ENCODE measurements at places on chromosomes 13 and 19.

DNA sequence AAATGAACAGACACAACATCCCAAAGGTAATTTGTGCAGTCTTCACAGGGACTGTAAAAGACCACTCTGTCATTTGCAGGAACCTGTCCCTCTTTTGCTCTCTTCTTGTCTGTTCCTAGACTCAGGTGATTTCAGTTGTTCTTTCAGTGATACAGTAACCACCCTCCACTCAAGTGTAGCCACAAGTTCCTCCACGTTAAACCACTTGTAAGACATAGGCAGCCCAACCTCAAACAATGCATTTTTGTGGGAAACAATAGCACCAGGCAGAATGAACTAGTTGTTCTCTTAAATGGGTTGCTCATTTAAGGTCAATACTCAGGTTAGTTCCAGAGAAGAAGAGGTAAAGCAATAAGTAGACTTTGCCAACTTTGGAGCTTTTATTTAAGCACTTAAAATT, 359.4 kb downstream of the MZT1 start:
- no peak for DNase-seq

DNA sequence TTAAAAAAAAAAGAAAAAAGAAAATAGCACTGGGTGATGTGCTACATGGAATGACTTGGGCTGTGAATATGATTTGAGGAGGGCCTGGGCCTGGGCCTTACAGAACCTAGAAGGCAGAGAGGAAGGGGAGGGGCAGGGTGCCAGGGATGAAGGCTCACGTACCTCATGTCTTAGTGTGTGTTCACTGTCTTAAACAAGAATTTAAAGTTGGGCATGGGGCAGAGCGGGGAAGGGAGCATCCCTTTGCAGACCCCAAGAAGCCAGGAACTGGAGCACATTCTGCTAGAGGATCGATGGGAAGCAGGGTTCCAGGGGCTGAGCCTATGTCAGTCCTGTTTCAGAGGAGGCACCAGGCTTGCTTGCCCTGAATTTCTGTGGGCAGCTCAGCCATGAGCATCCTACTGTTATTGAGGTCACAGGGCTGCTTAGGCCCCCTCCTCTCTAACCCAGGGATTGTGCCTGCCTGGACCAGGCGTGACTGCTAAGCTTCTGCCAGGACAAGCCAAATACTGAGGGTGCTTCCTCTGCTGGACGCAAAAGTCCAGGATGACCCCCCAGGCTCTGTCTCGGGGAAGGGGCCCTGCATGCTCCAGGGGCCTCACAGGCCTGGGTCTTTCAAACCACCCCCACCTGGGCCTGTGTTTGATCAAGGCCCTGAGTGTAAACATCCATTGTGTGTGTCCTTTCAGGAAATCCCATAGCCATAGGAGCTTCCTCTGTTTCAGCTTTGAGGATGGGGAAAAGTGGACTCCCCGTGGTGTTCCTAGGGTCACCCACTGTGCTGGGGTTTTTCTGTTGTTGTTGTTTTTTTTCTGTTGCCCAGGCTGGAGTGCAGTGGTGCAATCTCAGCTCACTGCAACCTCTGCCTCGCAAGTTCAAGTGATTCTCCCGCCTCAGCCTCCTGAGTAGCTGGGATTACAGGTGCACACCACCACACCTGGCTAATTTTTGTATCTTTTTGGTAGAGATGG, 4.8 kb downstream of the LSR start:
- no peak for DNase-seq

DNA sequence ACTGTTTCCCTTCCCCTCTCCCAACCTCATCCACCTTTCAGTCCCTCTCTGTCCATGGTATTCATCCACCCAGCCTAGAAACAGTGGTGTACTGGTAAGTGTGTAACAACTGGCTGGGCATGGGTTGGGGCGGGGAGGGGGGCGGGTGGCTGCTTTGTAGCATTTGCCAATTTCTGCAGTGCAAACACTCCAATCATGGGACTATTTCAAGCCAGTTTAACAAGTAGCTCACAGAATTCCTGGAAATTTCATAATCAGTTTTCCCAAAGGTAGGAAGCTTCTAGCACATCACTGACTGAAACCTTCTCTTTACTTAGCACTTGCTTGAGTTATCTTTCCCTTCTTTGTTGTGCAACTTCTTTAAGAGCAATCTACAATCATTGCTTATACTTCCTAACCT, 100.8 kb upstream of the WASF3 start:
- DNase-seq, result no peak

- DNase-seq, result no peak
These were observed 76.6 kb upstream of the KLF12 start for GRCh38 chr13:74210693-74211393.

DNA sequence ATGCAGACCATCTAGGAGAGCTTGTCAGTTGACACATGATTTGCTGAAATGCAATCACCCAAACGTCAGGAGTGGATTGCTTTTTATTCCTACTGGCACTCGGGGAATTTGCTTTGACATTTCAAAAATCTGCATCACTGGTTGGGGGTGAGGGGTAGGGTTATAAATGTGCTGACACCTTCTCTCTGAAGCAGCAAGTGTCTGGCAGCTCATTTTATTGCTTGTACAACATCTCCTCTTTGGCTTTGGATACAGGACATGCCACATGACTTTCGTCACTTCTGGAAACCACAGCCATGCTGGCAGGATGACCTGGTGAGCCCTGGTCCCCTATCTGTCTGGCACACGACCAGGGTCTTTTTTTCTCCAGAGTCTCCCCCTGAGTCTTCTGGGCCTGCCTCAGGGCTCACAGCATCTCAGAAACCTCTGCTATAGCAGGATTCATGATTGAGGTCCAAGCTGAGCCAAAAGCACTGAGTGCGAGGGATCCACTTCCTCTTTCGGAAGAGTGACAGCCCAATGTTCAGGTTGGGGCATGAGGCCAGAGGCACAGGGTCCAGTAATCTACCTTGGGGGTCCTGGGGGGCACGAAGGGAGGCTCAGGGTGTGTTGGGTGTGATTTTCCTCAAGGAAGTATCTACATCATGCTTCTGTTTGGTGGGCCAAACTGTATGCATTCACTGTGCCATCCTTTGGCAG, 60.1 kb downstream of the HSPH1 start:
- no peak for DNase-seq

DNA sequence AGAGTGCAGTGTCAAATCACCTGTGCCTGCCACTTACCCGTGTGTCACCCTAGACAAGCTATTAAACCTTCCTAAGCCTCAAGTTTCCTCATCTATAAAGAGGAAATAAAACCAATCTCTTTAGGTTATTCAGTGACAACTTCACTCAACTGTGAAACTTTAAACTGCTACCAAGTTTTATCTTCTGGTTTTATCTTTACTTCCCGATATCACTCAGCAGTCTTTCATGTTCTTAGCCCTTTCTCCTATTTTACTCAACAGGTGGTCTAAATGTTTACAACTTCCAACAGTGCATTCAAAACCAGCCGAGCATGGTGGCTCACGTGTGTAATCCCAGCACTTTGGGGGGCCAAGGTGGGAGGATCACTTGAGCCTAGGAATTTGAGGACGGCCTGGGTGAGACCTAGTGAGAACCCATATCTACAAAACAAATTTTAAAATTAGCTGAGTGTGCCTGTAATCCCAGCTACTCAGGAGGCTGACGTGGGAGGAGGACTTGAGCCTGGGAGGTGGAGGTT, 59.6 kb downstream of the GPALPP1 start:
- DNase-seq, result no peak

GRCh38 chr13:26236296-26236695, 14.2 kb upstream of the RNF6 start:
- DNase-seq, result no peak

GRCh38 chr13:43986421-43986981, 106.8 kb downstream of the LACC1 start:
- DNase-seq, result no peak

- DNase-seq, result no peak
These were observed 38.1 kb downstream of the HTR2A start for GRCh38 chr13:46858776-46859175.

DNA sequence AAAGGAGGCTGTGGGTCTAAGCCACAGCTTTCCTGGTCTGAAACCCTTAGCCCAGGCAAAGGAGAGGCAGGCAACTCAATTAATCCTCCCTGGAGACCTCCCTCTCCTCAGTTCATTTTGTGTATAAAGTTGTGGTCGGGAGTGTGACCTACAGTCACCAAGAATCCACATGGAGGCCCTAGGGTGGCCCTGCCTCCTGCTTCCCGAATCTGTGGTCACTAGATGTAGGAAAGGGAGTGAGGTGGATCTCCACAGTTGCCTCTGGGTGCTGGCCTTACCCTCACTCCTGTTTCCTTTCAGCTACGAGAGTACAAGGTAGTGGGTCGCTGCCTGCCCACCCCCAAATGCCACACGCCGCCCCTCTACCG, 1.3 kb downstream of the RPL18A start:
- no peak for DNase-seq

GRCh38 chr19:34481861-34482379, 362 bp downstream of the WTIP start:
- DNase-seq, result no peak

DNA sequence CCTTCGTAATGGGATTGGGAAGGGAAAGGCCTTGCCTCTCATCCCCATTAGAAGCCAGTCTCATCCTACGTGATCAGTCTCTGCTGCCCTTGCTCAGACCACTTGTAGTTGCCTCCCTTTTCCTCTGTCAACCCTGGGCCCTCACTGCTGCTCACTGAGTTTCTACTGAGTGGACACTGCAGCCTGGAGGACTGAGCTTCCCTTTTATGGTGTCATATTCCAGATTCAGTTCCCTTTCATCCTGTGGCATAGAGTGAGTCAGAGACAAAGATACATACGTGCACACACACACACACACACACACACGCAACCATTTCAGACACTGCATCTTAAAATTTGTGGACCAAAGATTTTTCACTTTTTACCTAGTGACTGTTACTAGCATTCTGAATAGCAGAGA, 56.6 kb downstream of the COG3 start:
- DNase-seq, result no peak

GRCh38 chr19:47106821-47107201, 6.8 kb downstream of the ZC3H4 start:
- DNase-seq, result no peak

- no peak for DNase-seq
These were observed 6.4 kb downstream of the COMP start for GRCh38 chr19:18784786-18785120.

DNA sequence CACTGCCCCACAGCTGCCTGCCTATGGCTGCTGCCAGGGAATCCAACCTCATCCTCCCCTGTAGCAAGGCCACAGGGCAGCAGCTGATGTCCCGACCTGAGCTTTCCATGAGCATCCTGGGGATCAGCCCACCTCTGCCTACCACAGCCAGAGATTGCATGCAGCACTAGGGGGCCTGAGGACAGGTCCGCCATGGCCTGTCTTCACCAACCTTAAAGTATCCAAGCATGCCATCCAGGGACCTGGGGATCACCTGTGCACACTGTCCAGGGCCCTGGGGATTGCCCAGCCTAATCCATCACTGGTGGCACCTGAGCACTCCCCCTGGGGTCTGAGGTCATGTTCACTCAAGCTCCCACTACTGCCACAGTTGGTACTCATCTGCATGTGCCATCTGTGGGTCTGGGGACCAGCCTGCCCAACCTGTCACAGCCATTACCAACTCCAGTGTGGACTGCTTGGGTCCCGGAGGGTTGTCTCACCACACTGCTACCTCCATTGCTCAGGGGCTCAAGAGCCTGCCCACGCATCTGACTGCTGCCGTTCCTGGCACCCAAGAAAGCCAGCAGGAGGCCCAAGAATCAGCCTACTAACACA, 53.0 kb downstream of the KCTD15 start:
- no peak for DNase-seq

- no peak for DNase-seq
These were observed 1636.1 kb downstream of the SLITRK5 start for GRCh38 chr13:89307278-89307677.

DNA sequence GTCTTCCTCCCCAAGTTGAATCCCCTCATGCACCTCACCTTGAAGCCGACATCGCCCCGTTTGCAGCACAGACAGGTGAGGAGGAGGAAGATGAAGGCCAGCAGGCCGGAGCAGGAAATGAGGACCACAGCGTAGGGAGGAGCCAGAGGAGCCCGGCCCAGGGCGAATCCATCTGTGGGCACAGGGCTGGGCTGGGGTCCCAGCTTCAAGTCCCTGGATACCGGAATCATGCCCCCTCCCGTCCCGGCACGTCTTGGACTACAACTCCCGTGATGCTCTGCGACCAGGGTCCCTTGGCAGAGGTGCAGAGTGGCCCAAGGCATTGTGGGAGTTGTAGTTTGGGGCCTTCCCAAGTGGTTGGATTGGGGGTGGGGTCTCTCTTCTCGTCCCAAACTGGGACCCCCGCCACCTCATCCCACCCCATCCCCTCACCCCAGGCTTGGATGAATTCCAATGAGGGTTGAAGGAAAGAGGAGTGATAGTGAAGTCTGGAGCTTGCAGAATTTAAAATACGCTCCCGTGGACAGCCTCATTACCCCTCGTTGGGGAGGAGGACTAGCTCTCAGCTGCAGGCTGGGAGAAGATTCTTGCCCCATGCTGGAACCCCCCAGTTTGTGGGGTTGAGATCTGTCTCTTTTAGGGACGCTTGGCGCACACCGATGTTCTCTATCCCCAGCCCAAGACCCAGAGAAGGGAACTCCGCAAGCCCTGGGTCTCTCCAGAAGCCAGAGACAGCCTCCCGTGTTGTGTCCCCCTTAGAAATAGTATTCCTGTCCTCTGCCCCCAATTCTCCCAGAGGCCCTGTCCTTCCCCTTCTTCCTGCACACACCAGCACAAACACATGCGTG, 990 bp downstream of the LMTK3 start:
- no peak for DNase-seq

DNA sequence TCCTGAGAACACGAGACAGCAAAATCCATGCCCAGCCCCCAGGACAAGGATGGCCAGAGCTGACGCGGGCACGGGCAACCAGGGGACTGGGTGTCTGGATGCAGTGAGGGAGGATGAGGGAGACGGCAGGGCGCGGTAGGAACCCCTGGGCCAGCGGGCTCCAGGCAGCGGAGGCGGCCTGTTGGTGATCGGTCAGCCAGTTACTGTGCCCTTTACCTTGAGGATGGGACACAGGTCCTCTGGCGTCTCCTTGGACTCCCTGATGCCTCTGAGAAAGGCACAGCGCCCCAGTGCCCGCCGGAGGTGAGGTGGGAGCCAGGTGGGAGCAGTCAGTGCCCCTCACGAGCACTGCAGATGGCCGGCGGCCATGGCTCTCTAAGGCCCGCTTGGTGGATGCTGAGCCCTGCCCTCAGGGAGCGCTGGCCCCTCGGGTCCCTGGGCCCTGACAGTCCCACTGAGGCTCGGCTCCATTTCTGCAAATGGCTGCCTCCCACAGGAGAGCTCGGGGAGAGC, 31.2 kb downstream of the C13orf46 start:
- DNase-seq, result no peak

- no peak for DNase-seq
These were observed 535.9 kb downstream of the GPC5 start for GRCh38 chr13:91934354-91934753.

GRCh38 chr19:41307090-41307875, 2.7 kb upstream of the CCDC97 start:
- no peak for DNase-seq

DNA sequence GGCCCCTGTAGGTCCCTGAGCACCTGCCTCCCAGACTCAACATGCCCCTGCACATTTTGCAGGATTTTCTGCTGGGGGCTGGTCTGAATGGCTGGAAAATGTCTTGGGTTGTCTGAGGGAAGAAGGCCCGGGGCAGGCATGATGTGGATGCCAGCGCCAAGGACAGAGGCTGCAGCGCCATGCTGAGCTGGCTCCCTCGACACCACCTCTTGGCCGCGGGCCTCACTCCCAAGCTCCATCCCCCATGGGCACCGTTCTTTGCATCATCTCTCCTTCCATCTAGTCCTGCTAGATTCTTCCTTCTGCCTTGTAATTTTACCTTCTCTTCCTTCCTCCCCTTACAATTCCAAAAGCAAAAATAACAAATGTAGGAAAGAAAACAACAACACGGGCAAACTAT, 70.6 kb downstream of the ZIC5 start:
- no peak for DNase-seq
